Ureter (tissue), 1 donor: ENCODE measurements at places on chromosomes 7 and 10. TPM values are rescaled to one million over a fixed set of nuclear protein-coding genes. Genes with fewer than 3 reads are reported as not detected.
A peak's percentile ranks its signal among the peaks of the same experiment; 100 is the strongest.

DNA sequence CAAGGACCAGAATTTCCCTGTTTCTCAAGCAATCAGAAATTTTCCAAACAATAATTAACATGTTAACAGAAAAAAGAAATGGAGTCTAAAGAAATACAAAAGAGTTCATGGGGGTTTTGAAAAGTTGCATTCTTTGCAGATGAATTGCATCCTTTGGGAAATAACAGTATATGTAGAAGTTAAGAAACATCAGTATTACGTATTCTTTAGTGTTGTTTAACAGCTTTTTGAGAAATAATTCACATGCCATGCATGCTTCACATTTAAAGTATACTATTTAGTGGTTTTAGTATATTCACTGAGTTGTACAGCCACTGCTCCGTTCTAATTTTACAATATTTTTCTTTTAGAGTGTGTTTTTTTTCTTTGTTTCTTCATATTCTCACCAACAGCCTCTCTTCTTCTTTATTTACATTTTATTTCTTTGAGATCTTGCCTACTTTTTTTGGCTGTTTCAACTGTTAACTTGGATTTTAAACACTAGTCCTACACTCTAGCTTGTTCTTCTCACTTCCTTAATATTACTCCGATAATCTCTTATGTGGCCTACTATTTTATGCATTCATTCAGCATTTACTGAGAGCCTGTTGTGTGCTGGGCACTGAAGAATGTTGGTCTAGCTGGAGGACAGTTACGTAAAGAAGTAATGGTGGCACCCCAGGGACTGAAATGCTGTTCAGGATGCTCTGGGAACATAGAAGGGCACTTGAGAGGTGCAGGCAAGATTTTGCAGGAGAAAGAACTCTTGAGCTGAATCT lies 330.1 kb downstream of the EXOC4 start:
- no peak for DNase-seq

DNA sequence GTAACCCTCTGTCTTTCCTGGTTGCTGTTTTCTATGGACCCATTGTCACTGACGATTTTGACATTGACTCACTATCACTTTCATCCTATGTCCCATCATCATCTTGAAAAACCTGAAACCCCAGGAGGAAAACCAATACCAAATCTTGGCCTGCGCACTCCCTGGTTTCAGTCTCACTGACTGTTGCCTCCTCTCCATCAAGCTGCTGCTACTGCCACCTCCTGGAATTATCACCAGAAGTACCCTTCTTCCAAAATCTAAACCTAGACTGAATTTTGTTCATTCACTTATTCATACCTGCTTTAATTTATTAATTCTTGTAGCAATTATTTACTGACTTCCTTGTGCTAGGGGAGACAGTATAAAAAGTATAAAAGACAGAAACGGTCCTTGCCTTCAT lies 44.5 kb upstream of the ACBD5 start:
- no peak for DNase-seq

- peak; percentile 91 for DNase-seq
Observed at GRCh38 chr10:32346551-32347362, at the start of gene EPC1. EPC1 (minus strand) TSS chr10:32347158; CDS start chr10:32346915, 243 bp downstream.

DNA sequence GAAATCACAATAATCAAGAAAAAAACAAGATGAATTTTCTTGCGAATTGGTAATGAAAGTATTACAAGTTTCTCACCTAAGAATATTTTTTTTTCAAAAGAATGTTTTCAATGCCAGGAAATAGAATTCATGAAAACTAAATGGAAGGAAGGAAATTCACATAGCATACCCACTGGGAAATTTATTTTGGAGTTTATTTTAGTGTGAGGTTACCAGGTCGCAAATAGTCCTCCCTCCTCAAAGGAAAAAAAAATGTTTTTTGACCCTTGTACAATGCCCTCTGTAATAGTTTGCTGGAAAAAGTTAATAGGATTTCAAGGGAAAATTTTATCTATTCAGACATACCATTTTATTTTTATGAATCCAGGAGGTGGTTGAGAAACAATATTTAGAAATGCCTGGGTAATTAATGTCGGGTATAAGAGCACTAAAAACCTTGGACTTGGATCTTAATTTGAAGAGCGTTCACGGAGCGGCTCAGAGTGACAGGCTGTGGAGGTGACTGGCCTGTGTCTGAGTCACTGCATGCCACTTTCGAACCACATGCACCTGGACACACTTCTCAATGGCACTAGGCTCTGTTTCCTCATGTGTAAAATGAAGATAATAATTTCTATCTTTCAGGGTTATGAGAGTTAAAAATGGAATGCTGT lies 28.2 kb downstream of the CUBN start:
- DNase-seq = no peak

GRCh38 chr7:35992436-35992835 lies 160.6 kb upstream of the EEPD1 start:
- DNase-seq = no peak

DNA sequence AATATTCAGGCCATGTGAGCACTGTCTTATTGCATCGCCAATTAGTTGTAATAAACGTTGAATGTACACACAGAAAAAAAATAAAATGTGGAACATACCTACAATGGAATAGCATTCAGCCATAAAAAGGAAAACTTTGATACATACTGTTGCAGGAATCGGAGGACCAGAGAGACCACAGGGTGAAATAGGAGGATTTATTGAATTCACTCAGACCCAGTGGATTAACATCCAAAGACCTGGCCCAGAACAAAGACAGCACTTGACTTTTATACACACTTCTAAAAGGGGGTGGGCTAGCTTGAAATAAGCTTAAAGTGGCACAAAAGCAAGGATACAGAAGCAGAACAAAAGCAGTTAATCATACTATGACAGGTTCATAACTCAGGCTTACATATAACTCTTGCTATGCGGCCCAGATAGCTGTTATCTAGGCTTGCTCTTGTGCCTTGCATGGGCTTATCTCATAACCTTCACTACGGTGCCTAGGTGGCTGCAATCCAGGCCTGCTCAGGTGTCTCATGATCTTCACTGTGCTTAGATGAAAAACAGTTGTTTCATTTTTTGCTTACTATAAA lies 292.2 kb upstream of the TAC1 start:
- DNase-seq = no peak

GRCh38 chr7:35374858-35375257 lies 121.0 kb upstream of the TBX20 start:
- DNase-seq = no peak

DNA sequence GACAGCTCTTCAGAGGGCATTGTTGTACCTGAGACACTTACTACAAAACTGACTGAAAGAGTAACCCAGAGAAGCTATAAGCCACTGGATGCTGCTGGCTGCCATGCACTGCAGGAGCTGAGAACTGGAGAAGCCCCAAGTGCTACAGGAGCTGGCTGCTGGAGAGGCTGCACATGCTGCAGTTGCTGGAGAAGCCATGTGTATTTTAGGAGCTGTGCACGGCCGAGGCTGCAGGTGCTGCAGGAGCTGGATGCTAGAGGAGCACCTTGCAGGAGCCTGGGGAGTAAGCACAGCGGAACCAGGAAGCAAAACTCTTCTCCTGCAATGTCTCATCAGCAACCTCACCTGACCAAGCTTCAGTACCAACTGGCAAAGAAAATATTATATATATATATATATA lies 45.5 kb downstream of the STEAP1B start:
- DNase-seq = no peak

- no peak for DNase-seq
Observed at GRCh38 chr7:24587853-24588252, 14.6 kb downstream of the PALS2 start.

The OPN4 gene
- not detected for total RNA-seq

GRCh38 chr7:33497051-33497450 lies 367.7 kb downstream of the BBS9 start:
- DNase-seq = no peak

DNA sequence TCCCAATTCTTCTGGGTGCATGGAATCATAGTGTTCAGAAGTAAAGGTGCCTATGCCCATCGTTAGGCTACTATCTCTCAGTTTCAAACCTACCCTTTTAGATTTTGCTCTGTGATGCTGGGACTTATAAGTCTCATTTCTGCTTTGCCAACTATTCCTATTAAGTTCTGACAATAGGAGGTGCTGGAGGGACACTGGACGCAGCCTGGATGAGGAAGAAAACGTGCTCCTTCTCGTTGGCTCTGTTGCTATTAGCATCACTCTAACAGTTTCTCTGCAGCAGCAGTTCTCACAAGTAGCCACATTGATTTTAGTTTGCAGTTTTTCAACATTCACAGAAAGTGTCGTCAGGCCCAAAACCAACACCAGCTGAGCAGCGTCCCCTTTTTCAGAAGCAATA lies 72.4 kb downstream of the ABCC2 start:
- no peak for DNase-seq

The PLA2G12B gene
- not detected for total RNA-seq
